NCI-H510A (cell line): ENCODE measurements at places on chromosomes 5 and 9.

DNA sequence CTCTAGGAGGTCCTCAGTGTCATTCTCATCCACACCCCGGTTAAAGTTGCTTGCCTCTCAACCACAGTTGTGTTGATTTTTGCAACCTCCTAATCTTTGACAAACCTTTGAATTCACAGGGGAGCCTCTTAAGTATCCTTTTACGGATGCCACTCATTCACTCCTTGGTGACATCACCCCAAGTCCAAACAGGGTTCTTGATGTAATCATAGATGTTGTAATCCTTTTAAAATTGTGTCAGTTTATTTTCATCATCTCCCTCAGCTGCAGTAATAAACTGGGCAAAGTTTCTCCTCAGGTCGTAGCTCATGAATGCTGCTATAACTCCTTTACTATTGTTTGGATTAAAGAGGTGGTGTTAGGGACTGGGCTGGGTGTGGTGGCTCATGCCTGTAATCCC, 637.2 kb upstream of the NUDT12 start:
- DNase-seq = no peak

GRCh38 chr5:151095341-151096000, 14.6 kb upstream of the TNIP1 start:
- no peak for DNase-seq

GRCh38 chr5:175922192-175922885, 45.8 kb downstream of the THOC3 start:
- DNase-seq = no peak

- DNase-seq = no peak
Measured at GRCh38 chr5:56303511-56303910, 70.4 kb upstream of the ANKRD55 start.

- DNase-seq = no peak
Measured at GRCh38 chr5:54261596-54261995, 48.8 kb downstream of the ARL15 start.

GRCh38 chr5:125277494-125278154, 531.2 kb upstream of the ZNF608 start:
- DNase-seq = no peak

GRCh38 chr9:16458696-16459420, 411.6 kb downstream of the BNC2 start:
- DNase-seq = no peak

DNA sequence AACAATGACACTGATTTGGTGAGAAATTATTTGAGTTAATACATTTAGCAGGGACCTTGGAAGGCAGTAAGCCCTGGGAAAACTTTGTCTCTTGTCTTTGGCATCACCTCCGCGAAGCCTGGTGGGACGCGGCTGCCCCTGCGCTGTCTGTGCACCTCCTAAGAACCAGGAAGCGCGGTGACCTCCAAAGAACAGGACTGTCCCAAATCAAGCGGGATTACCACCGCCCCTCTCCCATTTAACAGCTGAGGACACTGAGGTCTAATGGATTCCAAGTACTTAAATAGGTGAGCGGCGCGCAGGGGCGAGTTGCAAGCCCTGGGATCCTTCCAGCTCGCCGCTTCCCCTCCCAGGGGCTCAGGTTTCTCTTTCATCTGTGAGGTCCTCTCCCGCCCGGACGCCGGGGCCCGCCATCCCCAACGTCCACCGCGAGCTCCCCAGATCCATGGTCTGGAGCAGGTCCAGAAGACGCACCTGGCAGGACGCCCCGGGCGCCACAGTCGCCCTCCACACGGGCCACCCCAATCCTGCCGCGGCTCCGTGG, 432 bp downstream of the STARD4 start:
- DNase-seq = no peak

GRCh38 chr5:64665243-64665642, 25.1 kb upstream of the SHISAL2B start:
- no peak for DNase-seq

- no peak for DNase-seq
Measured at GRCh38 chr9:135455401-135456030, 24.1 kb upstream of the PPP1R26 start.

DNA sequence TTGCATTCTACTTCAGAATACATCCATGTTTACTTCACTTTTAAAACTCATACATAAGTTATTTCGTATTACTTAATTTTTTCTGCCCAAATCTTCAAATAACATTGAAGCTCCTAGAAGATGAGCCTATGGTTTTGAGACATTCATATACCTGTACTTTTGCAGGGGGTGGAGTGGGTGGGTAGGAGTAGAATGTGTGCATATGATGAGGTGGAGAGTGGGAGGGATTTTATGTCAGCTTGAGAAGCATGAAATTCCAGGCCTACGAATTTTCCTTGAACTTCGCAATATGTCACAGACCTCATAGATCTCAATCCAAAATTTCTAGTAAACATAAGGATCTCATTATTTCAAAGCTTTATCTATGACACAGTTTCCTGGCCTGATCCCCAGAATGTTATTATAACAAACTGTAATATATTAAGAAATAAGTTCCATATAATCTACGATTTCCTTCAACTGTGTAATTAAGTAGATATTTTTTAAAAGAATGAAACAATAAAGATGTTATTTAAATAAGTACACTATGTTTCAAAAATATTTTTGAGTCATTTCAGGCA, 19.7 kb upstream of the MOB3B start:
- no peak for DNase-seq

- DNase-seq = no peak
Measured at GRCh38 chr5:127849891-127850290, 146.7 kb downstream of the CCDC192 start.

GRCh38 chr5:65819905-65820240, 97.9 kb downstream of the NLN start:
- no peak for DNase-seq

DNA sequence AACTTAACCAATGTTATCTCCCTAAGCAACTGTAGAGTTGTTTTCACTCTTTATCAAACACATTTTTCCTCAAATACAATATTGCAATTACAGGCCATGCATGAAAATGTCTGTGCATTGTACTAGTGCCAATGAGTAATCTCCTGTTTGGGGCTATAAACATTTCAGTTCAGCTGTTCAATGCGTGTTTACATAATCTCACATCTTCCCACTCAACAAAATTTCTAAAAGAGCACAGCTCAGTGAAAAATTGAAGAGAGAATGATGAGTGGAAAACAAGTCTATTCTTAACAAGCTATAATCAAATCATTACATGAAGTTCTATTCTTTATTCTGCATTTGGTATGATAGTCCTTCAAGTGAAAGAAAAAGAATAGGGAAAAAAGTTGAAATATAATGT, 780.5 kb upstream of the CDH9 start:
- no peak for DNase-seq

GRCh38 chr9:115241641-115242040, 123.7 kb upstream of the TNC start:
- DNase-seq = no peak

- no peak for DNase-seq
Measured at GRCh38 chr5:130002876-130003275, 98.6 kb downstream of the CHSY3 start.

DNA sequence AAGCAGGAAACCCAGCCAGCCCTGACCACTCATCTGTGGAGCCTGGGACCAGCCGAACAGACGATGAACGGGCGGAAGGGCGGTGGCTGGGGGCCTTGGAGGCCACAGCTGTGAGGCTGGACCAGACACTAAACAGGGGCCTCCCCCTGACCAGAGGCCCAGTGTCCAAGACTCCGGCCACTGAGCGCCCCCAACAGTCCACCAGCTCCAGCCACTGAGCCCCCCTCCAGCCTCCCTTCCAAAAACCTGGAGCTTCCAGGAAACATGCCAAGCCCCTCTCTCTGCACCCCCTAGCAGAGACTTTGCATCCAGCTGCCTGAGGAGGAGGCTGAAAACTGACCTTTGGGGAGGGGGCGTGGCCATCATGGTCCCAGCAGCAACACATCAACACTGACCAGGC, 23.2 kb downstream of the CNTFR start:
- DNase-seq = no peak

DNA sequence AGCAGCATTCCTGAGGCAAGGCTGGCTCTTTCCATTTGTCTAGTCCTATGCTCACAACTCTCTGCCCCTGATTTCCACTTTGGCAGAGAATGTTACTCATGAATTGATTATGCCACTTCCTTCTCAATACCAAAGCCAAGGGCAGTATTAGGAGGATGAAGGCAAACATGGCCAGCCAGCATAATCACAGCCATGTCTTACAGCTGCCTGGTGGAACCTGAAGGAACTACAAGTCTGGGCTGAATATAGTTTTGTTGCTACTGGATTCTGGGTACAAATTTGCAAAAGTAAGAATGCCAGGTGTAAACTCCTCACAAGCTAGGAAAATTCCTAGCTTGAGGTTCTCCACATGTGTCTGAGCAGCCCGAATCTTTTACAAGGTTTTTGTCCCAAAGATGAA, 4.2 kb downstream of the SIL1 start:
- DNase-seq = no peak

- no peak for DNase-seq
Measured at GRCh38 chr9:124665391-124666058, 105.6 kb downstream of the NR6A1 start.

- DNase-seq = peak; percentile 12
Measured at GRCh38 chr5:145943674-145944121, 7.3 kb downstream of the SH3RF2 start.

- DNase-seq = no peak
Measured at GRCh38 chr5:141567513-141568117, 51.2 kb downstream of the DIAPH1 start.

- DNase-seq = no peak
Measured at GRCh38 chr9:24881361-24881760, 335.7 kb upstream of the IZUMO3 start.

- DNase-seq = peak; percentile 40
Measured at GRCh38 chr9:33794560-33794959, 801 bp upstream of the PRSS3 start.

GRCh38 chr5:109654455-109654854, 35.3 kb upstream of the MAN2A1 start:
- DNase-seq = no peak

DNA sequence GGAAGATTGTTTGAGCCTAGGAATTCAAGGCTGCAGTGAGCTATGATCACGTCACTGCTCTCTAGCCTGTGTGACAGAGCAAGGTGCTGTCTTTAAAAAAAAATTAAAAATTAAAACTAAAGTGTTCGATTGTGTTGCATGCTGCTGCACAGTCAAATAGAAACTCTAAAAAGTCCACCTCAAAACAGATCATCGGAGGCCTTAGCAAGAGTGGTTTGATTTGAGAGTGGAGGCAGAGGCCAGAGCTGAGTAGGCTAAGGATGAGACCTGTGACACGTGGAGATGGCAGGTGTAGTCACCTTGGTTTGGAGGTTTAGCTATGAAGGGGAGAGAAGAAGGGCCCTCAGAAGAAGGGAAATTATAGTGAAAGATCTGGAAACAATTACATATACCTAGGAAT, 2.8 kb upstream of the PTPDC1 start:
- no peak for DNase-seq

DNA sequence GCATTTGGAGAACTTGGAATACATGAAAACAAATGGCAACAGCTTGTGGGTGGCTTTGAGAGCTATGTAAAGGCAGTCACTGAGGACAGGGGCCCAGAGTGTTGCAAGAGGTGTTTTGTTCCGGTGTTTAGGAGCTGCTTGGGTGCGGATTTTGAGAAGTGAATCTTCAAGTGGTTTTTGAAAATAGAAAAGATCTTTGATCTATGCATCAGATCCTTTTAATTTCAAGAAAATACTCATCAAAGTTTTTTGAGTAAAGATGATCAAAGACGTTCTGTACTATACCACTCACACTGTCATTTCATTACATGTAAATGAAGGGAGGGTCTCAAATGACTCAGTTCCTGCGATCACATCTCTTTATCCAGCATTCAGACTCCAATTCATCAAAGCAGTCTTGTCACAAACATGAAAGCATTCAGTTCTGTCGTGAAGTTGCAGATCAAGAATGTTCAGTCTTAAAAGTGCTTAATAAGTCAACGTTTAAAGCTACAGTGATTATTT, 112.5 kb downstream of the WDR41 start:
- no peak for DNase-seq

- DNase-seq = no peak
Measured at GRCh38 chr5:45623832-45624231, 72.3 kb downstream of the HCN1 start.

GRCh38 chr5:90598293-90598692, 39.7 kb downstream of the ADGRV1 start:
- DNase-seq = no peak

- DNase-seq = no peak
Measured at GRCh38 chr5:178069909-178070308, 43.4 kb upstream of the N4BP3 start.
